ENCODE measurements at places on chromosomes 6 and 20.

- DNase-seq, result no peak
Observed at GRCh38 chr6:130417951-130418350, 52.1 kb downstream of the TMEM200A start.

GRCh38 chr6:147087641-147088040 is 116.6 kb upstream of the STXBP5 start:
- DNase-seq, result no peak

GRCh38 chr20:63492518-63492917 is 6.4 kb downstream of the EEF1A2 start:
- no peak for DNase-seq

DNA sequence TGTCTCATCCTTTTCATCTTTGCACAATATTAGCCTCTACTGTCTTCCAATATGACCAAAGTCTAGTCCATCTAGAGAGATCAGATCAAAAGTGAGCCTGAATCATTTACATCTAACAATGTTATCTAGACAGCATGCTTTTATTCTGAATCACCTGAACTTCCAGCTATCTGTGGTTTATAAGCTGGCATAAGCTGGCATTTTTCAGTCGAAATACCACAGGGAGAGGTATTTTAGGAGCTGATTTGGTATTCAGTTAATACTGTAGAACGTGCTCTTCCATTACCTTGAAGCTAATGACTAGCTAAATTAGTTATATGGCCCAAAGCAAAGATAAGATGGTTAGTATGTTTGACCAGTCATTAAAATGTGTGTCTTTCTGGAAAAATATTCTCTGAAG is 188.3 kb upstream of the AGPAT4 start:
- no peak for DNase-seq

DNA sequence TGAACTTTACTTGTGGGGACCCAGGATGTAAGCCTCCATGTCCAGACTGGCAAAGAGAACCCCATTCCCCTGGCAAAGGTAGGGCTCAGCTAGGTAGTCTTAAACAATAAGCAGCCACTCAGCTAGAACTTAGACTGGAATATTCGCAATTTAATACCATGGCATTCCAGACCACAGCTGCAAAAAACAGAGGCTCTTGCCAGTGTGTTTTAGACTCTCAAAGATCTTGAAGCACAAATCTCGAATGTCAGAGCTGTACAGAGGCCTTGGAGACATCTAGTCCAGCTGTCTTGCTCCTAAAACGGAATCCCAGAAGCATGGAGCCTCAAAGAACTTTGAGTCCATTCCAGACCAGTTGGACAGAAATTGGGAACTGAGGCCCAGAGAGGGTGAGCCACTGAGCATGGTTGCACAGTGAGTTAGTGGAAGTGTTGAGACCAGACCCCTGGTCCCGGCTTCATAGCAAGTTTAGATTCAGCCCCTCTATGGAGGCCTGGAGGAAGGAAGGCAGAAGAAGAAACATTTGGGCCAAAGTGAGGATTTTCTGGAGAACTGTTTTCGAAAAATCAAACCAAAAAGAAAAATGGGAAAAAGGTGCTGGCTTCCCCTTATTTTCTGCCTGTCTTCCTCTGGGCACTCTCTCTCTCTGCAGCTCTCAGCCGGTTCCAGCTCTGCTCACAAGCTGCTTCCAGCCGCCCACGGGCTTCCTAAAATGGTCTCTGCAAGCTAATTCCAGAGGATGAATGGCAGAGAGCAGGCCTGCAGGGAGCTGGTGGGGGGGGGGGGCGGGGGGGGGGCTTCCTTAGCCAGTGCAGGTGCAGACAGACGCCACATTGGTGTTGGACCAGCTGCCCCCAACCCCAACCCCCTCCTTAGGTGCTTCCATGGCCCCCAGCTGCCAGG is 32.4 kb downstream of the AAR2 start:
- DNase-seq, result no peak

- no peak for DNase-seq
Observed at GRCh38 chr6:47308198-47308517, 1.5 kb downstream of the TNFRSF21 start.

- DNase-seq, result no peak
Observed at GRCh38 chr6:135411339-135411738, 86.2 kb downstream of the AHI1 start.

DNA sequence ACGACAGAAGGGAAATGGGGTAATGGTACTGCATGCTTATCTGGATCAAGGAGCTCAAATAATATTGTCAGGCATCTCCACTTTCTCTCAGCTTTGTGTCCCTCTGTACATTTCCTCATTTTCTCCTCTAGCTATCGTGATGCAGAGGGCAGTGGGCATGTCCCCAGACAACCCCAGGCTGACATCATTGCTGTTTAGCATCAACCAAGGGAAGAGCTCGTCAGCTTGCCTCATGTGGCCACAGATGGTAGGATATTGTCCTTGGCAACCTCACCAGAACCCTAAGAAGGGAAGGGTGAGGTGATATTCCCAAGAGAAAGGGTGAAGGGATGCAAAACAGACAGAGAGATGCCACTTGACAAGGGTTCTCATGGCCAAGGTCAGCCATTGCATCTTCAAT is 58.3 kb downstream of the MAFB start:
- no peak for DNase-seq

GRCh38 chr6:2796861-2797260 is 31.7 kb downstream of the WRNIP1 start:
- DNase-seq, result no peak

GRCh38 chr6:125884634-125885371 is 71.8 kb upstream of the HINT3 start:
- DNase-seq, result no peak

- DNase-seq, result no peak
Observed at GRCh38 chr6:109291902-109292301, 90.4 kb downstream of the CD164 start.

Data from stimulated activated CD4-positive, alpha-beta T cell treated with anti-CD3 and anti-CD28 coated beads, TNF-alpha, amount 100 ng/mL, for 1 hour (primary cell).